Endodermal cell (in vitro differentiated cells): ENCODE measurements at places on chromosomes 7 and 10. TPM values are rescaled to one million over a fixed set of nuclear protein-coding genes. Genes with fewer than 3 reads are reported as not detected.

GRCh38 chr7:13742811-13743210 lies 246.7 kb downstream of the ETV1 start:
- no peaks in the 10 kb centered on the region for H3K27me3 ChIP-seq
- peak; percentile 51 for DNase-seq
- H3K27ac ChIP-seq: no peak overlapping the region
- H3K36me3 ChIP-seq: no peaks in the 10 kb centered on the region
- no peak overlapping the region for H3K4me3 ChIP-seq
- H3K4me1 ChIP-seq: no peaks in the 10 kb centered on the region

Gene RET
- total RNA-seq: 0.87 to 2.0 TPM (median 1.2 TPM) in 3 replicates

DNA sequence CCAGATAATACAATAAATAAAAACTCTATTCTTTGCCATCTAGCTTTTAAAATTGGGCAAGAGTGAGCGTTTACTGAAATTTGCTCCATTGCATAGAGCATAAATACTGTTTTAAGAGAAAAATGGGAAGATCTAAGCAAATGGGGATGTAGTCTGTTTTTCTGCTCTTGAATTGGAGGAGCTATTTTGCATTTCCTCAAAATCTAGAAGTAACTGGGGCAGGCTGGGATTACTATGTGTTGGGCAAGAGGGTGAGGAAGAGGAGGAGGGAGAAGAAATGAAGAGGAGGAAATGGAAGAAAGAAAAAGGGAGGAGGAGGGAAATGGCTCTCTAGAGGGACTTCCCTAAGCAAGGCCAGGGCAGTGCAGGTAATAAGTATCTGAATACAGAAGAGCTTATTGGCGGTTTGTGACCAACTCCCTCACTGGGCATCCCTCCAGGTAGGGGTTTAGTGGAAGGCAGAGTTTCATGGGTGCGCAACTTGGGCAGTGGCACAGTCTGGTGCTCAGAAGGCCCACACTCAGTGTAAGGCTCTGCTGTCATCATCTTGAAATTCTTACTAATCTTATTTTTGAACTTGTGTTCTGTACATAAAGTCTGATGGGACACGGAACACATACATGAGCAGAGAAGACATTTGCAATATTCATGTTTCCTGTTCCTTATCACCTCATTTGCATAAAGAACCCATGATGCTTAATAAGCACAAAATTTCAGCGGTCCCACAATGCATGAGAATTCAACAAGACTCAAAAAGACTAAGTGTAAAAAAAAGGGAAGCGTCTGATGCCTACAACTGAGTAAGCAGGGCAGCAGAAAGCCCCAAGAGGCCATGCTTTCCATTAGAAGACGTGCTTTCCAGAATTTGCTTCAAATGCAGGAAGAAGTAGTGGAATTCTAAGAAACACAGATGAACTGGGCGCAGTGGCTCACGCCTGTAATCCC lies 116.9 kb downstream of the EVX1 start:
- H3K4me3 ChIP-seq: no peak overlapping the region
- no peak for DNase-seq
- H3K36me3 ChIP-seq: no peaks in the 10 kb centered on the region

- H3K4me3 ChIP-seq: peak overlapping the region; percentile 72
- DNase-seq: peak; percentile 81
- no peaks in the 10 kb centered on the region for H3K36me3 ChIP-seq
- H3K27me3 ChIP-seq: peaks cover 5% of the 10 kb centered on the region
- H3K27ac ChIP-seq: peak overlapping the region; percentile 91
- H3K4me1 ChIP-seq: no peaks in the 10 kb centered on the region
These were observed 47.4 kb upstream of the COMTD1 start for GRCh38 chr10:75283078-75283670.

Gene FXYD4
- total RNA-seq: not detected in 2 replicates

- no peak overlapping the region for H3K4me3 ChIP-seq
- no peaks in the 10 kb centered on the region for H3K4me1 ChIP-seq
- no peaks in the 10 kb centered on the region for H3K27me3 ChIP-seq
- H3K36me3 ChIP-seq: peaks cover 3% of the 10 kb centered on the region
These were observed 35.5 kb downstream of the RAB19 start for GRCh38 chr7:140439359-140439758.

- no peaks in the 10 kb centered on the region for H3K4me1 ChIP-seq
- H3K27ac ChIP-seq: no peak overlapping the region
- H3K36me3 ChIP-seq: no peaks in the 10 kb centered on the region
- no peaks in the 10 kb centered on the region for H3K27me3 ChIP-seq
These were observed 729.1 kb upstream of the NRP1 start for GRCh38 chr10:34063592-34063991.

Gene PPP1R3C
- 0.88 to 124 TPM (median 0.91 TPM) in 3 replicates for total RNA-seq

DNA sequence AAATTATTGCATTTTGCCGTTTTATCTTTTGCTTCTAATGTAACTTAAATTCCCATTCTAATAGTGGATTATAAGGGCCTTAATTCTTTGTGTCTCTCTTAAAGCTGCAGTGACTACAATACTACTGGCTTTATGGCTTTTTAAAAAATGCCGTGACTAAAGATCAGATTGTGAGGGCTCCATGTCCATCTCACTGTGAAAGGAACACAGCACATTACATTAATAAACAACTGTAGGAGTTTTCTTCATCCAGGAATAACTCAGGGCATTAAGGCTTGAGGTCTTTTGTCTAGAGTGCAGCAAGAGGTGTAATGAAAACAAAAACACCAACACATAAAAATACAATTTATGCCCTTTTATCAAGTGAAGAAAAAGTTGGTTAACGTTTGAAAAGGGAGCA lies 205.3 kb downstream of the SKAP2 start:
- no peaks in the 10 kb centered on the region for H3K4me1 ChIP-seq
- peaks cover 7% of the 10 kb centered on the region for H3K27me3 ChIP-seq
- H3K4me3 ChIP-seq: no peak overlapping the region

DNA sequence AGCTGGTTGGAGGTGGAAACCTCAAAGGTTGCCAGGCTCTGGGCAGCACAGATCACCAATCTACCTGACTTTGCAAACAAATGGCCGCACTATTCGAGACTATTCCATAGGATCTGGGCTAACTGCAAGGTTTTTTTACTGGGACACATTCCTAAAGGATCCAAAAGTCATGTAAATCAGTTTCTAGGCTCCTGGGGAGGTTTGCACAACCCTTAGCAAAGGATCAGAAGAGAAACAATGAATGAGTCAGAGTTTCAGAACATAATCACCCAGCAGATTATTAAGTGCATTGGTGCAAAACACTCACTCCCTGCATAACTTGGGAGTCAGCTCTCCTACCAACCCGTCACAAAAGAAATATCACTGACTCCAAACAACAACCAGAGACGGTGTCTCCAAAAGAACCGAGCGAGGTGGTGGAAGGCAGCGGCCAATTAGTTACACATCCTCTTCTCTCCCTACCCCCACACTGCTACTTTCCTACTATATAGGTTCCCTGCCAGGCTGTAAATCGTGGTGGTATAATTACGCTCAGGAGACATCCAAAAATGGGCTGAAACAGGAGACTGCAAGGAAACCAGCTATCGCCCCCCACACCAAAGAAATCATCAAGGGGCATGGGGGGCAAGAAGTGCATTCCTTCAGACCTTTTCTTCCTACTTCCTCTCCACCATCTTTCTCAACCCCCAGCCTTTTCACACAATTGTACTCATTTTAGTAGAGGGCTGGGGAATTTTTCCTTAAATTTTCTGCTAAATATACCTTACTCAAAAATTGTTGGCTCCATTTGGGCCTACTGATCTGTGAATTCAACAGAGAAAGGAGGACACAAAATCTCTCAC lies 3.2 kb downstream of the UBE2H start:
- no peaks in the 10 kb centered on the region for H3K27me3 ChIP-seq
- peak; percentile 82 for DNase-seq
- H3K4me1 ChIP-seq: peaks cover 13% of the 10 kb centered on the region
- peaks cover 22% of the 10 kb centered on the region for H3K36me3 ChIP-seq
- H3K4me3 ChIP-seq: peak overlapping the region; percentile 89

GRCh38 chr10:127090138-127090537 lies 106.3 kb downstream of the INSYN2A start:
- H3K36me3 ChIP-seq: peaks cover 18% of the 10 kb centered on the region
- peak; percentile 57 for DNase-seq
- no peak overlapping the region for H3K4me3 ChIP-seq
- no peaks in the 10 kb centered on the region for H3K4me1 ChIP-seq
- no peaks in the 10 kb centered on the region for H3K27me3 ChIP-seq
- no peak overlapping the region for H3K27ac ChIP-seq

Gene ITPRID1
- total RNA-seq: 19.5 and 21.8 TPM in 2 replicates

DNA sequence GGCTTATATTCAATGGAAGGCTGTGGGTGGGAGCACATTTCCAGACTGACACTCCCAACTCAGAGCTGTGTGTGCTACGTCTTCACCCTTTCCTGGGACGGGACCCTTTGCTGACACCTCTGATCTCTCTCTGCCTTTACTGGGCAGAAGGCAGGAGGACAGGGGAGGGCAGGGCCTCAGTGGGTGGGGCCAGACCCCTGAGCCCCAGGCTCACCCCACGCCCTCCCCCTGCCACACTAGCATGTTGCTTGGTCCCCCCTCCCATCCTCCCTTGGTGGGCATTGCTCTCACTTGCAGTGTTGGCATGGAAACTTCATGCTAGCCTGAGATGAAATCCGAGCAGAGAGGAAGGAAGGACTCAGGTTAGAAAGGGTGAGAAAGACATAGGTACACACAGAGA lies 18.4 kb downstream of the TMEM273 start:
- H3K27me3 ChIP-seq: no peaks in the 10 kb centered on the region
- H3K36me3 ChIP-seq: no peaks in the 10 kb centered on the region
- no peak overlapping the region for H3K27ac ChIP-seq
- DNase-seq: no peak
- H3K4me3 ChIP-seq: no peak overlapping the region

Gene FAM25G
- not detected in 2 replicates for total RNA-seq

DNA sequence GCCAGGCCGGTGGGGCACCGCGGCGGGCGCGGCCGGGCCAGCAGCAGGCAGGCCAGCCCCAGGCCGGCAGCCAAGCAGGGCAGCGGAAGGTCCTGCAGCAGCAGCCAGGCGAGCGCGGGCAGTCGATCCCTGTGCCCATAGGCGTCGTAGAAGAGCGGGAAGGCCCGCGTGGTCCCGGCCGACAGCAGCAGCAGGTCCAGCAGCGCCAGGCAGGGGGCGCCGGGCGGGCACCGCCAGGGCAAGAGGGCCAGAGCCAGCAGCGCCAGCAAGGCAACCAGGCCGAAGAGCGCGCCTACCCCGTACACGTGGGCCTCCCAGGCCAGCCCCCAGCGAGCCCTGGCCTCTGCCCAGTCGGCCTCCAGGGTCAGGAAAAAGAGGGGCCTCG lies 8.4 kb upstream of the RBM28 start:
- H3K36me3 ChIP-seq: no peaks in the 10 kb centered on the region
- H3K27ac ChIP-seq: no peak overlapping the region
- H3K27me3 ChIP-seq: peaks cover 88% of the 10 kb centered on the region
- no peaks in the 10 kb centered on the region for H3K4me1 ChIP-seq

Gene OR13A1
- total RNA-seq: 0.16 to 0.36 TPM in 2 of 3 replicates, not detected in the other

DNA sequence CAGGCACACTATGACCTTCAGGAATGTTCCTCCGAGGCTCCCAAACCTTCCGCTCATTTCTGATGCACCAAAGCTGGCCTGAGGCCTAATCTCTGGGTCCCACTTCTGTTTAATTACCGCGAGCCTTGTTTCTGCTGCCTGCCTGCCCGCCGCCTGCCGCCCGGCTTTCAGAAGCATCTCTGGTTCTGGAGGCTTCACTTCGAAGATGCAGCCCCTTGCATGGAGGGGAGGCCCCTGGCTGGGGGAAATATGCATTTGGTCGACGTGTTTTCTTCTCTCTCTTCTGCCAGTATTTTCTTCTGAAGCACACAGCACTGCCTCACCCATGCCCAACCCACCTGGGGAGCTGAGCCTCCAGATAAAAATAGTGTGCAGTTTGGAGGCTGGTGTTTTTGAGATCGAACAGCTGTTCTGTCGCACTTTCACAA lies 166.9 kb downstream of the PAXIP1 start:
- H3K27me3 ChIP-seq: no peaks in the 10 kb centered on the region
- no peak overlapping the region for H3K4me3 ChIP-seq
- H3K27ac ChIP-seq: no peak overlapping the region
- peaks cover 1% of the 10 kb centered on the region for H3K4me1 ChIP-seq
- H3K36me3 ChIP-seq: no peaks in the 10 kb centered on the region

DNA sequence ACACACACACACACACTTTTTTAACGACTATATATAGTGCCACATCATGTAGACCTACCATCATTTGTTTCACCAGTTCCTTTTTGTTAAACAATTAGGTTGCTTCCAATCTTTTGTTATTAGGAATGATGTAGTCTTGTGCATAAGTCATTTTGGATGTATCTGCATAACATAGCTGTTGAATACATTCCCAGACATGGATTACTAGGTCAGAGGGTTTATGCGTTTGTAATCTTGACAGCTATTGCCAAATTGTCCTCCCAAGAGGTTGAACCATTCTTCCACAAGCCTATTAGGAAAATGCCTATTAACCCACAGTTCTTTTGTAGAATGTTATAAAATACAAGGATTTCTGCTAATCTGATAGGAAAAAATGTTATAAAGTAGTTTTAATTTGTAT lies 87.3 kb downstream of the PALS2 start:
- no peaks in the 10 kb centered on the region for H3K27me3 ChIP-seq
- H3K4me3 ChIP-seq: no peak overlapping the region
- no peak for DNase-seq
- H3K36me3 ChIP-seq: no peaks in the 10 kb centered on the region
- H3K4me1 ChIP-seq: no peaks in the 10 kb centered on the region

GRCh38 chr10:637771-638195 lies 51.7 kb downstream of the DIP2C start:
- no peak for DNase-seq
- no peak overlapping the region for H3K4me3 ChIP-seq
- H3K27me3 ChIP-seq: no peaks in the 10 kb centered on the region
- no peaks in the 10 kb centered on the region for H3K4me1 ChIP-seq
- no peak overlapping the region for H3K27ac ChIP-seq

GRCh38 chr10:59702347-59702746 lies 7.3 kb downstream of the SLC16A9 start:
- no peak overlapping the region for H3K4me3 ChIP-seq
- H3K27ac ChIP-seq: no peak overlapping the region
- no peak for DNase-seq
- H3K4me1 ChIP-seq: peaks cover 9% of the 10 kb centered on the region
- no peaks in the 10 kb centered on the region for H3K27me3 ChIP-seq
- no peaks in the 10 kb centered on the region for H3K36me3 ChIP-seq

DNA sequence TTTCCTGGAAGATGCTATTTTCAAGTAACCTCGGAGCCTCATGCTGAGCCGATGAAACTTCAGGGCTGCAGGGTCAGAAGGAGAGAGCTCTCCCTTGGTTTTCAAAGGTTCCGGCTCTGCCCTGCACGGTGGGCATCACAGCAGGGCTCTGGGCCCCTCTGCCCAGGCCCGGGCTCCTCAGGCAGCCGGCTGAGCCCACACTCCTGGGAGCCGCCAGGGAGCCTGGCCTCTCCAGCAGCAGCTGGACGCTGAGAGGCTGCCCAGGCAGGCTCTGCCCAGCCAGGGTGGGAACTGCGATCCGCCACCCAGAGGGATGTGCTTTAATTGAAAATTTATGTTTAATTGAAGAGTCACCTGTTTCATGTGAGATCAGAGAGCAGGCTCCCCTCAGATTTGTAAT lies 97.5 kb upstream of the MGMT start:
- H3K4me1 ChIP-seq: no peaks in the 10 kb centered on the region
- no peaks in the 10 kb centered on the region for H3K36me3 ChIP-seq
- no peaks in the 10 kb centered on the region for H3K27me3 ChIP-seq
- no peak for DNase-seq

DNA sequence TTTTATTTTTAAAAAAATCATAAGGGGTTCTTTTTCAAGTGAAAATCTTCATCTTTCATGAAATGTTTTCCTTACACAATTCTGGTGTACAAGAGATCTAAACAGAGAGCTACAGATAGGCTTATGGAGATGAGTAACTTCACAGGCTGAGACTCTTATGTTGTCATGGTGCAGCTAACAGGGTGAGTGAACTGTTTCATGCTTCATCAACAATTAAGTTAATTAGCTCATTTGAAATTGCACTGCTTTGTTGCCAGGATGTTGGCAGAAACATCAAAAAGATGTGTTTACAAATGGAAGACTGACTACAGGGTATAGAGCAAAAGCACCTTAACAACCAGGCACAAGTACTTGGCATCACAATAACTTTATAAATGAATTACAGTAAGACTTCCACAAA lies 230.8 kb downstream of the FOXP2 start:
- no peaks in the 10 kb centered on the region for H3K36me3 ChIP-seq
- no peak for DNase-seq
- H3K4me1 ChIP-seq: peaks cover 4% of the 10 kb centered on the region
- no peak overlapping the region for H3K4me3 ChIP-seq
